ENCODE measurements at places on chromosomes 12 and 14.
A peak's percentile ranks its signal among the peaks of the same experiment; 100 is the strongest.

GRCh38 chr12:112792743-112793142 is 1.2 kb downstream of the RPH3A start:
- no peak for DNase-seq

GRCh38 chr12:124021007-124021406 is 48.0 kb downstream of the ZNF664 start:
- no peak for DNase-seq

DNA sequence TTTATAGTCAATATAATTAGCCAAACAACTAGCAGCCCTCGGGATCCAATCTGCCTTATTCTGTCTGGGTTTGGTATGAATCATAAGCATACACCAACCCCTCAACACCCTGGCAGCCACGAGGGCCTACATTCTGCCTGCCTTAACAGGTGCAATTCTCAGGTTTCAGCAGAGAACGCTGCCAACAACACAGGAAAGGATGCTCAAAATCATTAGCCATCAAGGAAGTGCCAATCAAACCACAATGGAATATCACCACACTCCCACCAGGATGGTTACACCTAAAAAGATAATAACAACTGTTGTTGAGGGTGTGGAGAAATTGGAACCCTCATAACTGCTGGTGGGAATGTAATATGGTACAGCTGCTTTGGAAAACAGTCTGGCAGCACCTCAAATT is 122.8 kb downstream of the TTC7B start:
- DNase-seq: no peak

GRCh38 chr14:64614805-64615391 is 65.1 kb downstream of the PPP1R36 start:
- no peak for DNase-seq

DNA sequence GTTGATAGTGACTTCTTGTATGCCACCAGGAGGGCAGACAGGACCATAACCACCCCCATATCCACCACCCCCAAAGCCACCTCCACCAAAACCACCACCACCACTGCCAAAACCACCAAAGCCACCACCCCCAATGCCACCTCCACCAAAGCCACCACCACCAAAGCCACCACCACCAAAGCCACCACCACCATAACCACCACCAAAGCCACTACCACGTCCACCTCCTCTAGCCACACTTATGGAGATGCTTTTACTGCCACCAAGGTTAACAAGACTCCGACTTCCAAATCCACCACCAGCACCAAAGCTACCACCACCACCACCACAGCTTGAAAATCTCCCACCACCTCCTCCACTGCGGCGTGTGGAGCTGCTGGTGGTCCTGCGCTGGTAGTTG is 332 bp downstream of the KRT1 start:
- no peak for DNase-seq

- no peak for DNase-seq
Observed at GRCh38 chr12:12636641-12637040, 25.0 kb downstream of the CREBL2 start.

DNA sequence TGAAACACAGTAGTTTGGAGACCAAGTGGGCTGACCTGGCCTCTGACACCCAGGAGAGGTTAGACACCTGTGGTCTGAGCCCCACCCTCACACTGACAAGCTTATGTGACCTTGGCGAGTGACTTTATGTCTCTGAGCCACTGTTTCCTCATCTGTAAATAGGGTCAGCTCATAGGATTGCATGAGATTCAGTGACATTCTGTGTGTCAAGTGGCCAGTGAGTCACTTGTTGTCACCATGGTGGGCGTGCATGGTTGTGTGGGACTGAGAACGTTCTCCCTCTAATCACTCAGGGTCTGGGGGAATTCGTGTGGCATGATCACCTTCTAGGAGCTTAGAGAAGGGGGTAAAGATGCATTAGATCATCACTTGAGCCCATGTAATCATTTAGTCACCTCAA is 146.4 kb downstream of the PHETA1 start:
- DNase-seq: no peak

DNA sequence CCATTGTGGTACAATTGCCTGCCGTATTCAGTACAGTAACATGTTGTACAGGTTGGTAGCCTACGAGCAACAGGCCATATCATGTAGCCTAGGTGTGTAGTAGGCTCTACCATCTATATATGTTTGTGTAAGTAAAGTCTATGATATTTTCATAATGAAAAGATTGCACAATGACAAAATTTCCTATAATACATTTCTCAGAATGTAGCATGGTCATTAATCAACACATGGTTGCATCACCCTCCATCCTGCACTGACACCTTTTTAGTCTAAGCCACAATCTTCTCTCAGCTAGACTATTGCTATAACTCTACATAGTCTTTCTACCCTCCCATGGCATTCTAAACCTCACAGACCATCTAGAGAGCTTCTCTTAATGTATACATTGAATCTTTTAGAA is 158.5 kb upstream of the HMGA2 start:
- DNase-seq: no peak

DNA sequence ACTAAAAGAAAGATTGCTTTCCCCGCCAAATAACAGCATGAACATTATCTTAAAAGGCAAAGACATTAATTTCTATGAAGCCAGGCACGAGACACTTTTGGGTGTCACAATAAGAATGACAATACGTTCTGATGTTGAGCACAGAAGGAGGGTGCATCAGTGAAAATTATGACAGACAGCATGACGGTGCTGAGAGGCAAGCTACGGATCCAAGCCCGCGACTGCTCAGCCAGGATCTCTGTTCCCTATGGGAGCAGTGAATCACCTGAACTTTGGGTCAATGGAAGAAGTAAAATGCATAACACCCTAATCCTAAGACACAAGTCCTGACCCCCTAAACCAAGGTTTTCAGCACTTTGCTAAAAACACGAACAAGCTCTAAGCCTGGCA is 51.7 kb downstream of the SLC25A47 start:
- no peak for DNase-seq

GRCh38 chr14:33210311-33210710 is 271.6 kb downstream of the NPAS3 start:
- DNase-seq: no peak

- no peak for DNase-seq
Observed at GRCh38 chr12:58841058-58841798, 79.1 kb downstream of the LRIG3 start.

DNA sequence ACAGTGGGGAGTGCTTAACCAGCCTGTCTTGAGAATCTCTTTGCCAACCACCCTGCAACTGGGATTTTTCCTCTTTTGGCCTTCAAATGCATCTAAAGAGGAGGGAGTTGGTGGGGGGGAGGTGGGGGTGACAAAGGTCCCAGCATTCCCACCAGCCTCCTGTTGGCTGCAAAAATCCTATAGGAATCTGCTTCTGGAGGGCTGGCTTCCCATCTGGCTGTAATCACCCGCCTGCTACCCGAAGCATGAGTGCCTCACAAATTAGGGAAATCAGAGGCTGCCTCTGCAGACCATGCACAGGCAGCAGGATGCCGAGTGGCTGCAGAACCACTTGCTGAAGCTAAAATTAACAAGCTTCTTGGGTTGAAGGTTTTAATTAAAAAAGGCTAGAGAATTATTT is 73.9 kb upstream of the WSCD2 start:
- no peak for DNase-seq

DNA sequence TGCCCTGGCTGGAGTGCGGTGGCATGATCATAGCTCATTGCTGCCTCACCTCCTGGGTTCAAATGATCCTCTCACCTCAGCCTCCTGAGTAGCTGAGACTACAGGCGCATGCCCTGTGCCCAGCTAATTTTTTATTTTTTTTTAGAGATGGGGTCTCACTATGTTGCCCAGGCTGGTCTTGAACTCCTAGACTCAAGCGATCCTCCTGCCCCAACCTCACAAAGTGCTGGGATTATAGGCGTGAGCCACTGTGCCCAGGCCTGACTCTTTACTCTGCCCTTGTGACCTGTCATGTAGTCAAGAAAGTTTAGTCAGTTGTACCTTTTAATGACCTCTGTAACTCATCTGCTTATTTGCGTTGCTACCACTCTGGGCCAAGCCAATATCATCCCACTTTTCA is 55.7 kb downstream of the PROX2 start:
- no peak for DNase-seq

GRCh38 chr12:5276327-5276880 is 155.5 kb upstream of the NTF3 start:
- no peak for DNase-seq

DNA sequence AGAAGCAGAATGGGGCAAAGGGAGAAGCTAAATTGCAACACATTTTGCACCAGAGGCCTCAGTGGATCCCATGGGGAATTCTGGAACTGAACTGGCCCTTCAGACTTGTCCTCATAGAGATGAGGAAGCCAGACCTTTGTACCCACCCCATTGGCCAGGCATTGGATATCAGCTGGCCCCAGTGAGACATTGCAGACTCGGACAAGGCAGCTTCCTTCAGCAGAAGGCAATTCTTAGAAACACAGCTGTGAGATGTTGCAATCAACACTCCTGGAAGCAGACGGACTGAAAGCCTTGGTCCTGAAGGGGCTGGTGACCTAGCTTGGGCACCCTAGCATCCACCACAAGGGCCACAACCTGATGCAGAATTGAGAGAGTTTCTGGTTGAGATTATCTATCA is 218.1 kb downstream of the MSRB3 start:
- no peak for DNase-seq

GRCh38 chr14:40760704-40761103 is 846.0 kb upstream of the LRFN5 start:
- DNase-seq: no peak

GRCh38 chr14:100856056-100856950 is 30.4 kb downstream of the MEG3 start:
- DNase-seq: no peak

- no peak for DNase-seq
Observed at GRCh38 chr12:9625019-9625418, 17.3 kb upstream of the KLRB1 start.

GRCh38 chr12:79696416-79696815 is 5.7 kb upstream of the PAWR start:
- DNase-seq: no peak

DNA sequence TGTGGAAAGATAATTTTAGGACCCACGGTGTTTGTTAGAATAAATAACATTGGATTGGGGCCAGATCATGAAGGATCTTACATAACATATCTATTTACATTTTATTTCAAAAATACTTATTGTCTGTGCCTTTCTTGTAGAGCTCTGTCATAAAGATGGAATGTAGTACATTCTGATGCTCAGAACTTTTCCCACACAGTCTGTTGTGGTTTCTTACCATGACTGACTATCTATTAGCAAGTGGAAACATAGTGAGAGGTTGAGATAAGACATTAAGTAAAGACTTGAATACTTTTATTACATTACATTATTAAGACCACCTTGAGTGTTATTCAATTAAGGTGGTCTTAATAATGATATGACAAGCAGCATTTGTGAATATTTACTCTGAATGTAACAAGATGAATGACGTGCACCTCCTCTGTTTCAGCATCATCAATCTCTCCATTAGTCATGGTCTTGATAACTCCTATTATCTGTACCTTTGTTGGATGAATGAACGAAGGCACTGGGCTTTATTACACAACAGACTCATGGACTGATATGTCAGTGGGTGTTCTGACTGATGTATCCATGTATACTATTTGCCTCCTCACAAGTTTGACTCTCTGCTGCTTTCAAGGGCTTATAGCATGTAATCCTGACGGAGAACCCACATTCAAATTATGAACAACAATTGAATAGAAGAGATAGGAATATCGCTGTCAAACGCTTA is 883.0 kb upstream of the FLRT2 start:
- no peak for DNase-seq

DNA sequence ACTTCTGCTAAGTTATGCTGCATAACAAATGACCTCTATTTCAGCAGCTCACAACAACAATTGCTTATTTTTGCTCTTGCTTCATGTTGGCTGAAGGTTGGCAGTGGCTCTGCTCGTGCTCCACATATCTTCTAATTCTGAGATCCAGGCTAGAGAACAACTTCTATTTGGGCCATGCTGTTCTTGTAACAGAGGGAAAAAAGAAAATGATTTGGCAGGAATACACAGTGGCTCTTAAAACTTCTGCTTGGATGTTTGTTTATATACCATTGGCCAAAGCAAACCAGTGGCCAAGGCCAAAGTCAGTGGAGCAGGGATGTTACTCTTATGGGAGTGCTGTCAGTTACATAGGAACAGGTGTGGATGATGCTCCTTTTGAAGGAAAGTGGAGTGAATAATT is 32.1 kb downstream of the GPHN start:
- DNase-seq: no peak

GRCh38 chr12:107320929-107321631 is 227.7 kb upstream of the CRY1 start:
- DNase-seq: no peak

DNA sequence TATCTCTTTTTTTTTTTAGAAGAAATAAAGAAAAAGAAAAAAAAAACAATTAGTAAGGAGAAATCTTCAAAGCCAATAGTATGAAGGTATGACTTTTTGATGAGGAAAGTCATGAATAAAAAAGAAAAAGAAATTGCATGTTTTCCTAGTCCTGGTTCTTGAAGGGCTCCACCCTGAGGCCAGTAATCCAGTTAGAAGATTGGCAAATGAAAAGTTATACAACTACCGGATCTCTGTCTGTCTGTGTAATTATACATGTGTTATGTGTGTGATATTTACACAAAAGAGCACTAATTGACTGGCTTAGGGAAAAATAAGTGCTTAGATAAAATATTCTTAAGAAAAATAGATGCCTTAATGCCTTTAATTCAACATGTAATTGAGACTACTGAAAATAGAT is 28.4 kb downstream of the SDR9C7 start:
- DNase-seq: no peak

DNA sequence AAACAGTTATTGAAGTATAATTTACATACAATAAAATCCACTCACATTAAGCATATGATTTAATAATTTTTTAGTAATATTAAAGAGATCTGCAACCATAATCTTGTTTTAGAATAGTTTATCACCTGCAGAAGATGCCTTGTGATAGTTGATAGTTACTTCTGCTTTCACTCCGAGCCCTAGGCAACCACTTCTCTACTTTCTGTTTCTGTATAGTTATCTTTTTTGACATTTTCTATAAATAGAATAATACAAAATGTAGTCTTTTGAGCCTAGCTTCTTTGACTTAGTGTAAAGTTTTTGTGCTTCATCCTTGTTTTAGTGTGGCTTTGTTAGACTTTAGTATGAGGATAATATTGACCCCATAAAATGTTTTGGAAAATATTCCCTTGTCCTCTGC is 111.0 kb downstream of the MNAT1 start:
- DNase-seq: no peak

DNA sequence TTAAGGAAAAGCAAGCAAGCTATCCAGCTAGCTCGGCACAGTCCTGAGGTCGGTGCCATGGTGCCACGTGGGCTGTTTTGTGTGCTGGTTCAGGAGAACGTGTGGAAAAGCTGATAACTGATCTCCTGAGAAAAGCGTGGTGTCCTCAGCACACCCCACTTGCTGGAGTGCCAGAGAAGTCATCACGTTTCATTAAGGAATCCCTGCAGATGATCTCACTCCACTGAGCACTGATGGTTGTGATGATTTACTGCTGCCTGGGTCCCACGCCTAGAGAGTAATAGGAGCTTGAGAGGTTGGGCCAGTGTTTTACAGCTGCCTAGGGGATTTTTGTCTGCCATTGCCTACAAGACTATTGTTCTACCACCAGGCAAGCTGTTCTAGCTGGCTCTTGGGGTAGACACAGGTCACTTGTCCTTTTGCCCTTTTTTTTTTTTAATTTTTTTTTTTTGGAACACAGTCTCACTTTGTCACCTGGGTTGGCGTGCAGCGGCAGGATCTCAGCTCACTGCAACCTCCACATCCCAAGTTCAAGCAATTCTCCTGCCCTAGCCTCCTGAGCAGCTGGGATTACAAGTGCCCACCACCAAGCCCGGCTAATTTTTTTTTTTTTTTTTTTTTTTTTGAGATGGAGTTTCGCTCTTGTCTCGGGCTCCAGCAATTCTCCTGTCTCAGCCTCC is 42.3 kb upstream of the EVL start:
- DNase-seq: peak; percentile 71

- DNase-seq: no peak
Observed at GRCh38 chr12:107131832-107132616, 38.7 kb upstream of the CRY1 start.
